ENCODE measurements at places on chromosomes 4 and X.

DNA sequence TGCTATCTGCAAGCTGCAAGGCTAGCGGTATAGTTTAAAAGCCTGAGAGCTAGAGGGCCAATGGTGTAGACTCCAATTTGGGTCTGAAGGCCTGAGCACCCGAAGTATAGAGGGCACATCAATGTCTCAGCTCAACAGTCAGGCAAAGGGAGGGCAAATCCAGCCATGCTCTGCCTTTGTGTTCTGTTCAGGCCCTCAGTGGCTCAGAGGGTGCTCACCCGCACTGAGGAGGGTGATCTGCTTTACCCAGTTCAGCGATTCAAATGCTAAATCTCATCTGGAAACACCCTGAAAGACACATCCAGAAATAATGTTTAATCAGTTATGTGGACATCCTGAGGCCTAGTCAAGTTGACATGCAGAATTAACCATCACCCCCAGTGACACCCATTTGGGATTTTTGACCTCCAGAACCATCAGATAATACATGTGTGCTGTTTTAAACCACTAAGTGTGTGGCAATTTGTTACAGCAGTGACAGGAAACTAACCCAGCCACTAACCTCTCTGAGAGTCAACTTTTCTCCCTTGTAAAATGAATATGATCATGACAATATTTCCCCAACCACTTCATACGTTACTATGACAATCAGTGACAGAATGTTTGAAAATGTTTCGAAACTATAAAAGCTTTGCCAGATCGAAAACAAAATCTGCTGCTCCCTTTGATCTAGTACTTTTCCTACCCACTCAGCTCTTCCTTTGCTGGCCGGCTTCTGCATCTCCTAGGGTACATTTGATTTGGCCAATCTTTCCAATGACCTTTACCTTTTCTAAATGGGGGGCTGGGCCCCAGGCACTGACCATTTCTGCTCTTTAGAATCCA, 8.4 kb upstream of the TBL1X start:
- no peak for DNase-seq

GRCh38 chr4:137263206-137263605, 269.1 kb downstream of the PCDH18 start:
- DNase-seq: no peak

GRCh38 chrX:96978906-96979305, 95.2 kb downstream of the RPA4 start:
- no peak for DNase-seq

- no peak for DNase-seq
These were observed 49.4 kb downstream of the RTL9 start for GRCh38 chrX:110407910-110408545.

DNA sequence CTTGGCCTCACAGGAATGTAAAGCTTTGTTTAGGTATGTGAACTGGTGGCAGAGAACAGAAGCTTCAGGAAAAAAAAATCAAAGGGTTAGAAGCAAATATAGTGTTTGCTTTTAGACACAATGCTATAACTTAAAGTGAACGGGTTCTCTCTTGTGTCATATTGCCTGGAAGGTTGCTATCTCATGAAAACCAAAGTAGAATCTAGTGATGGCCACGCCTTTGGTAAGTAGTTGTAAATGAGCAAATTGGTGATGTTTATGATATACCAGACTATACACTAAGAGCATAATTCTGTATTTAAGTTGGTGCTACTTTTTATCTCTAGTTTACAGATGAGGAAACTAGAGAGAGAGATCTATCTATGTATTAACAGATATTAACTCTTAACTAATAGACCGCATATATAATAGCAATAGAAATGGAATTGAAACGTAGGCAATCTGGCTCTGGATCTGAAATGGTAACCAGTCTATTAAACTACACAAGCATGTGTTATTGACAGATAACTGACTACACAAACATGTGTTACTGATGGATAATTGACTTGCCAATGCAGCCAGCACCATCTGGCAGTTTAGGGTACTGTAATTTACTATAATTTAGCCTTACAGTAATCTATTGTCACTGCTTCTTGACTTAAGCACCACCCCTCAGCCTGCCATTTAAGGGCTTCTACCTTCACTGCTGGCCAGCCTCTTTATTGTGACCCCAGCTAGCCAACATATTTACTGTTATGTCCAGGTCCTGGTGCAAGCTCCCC, 40.8 kb downstream of the HCCS start:
- no peak for DNase-seq

GRCh38 chr4:16574981-16575380, 323.5 kb downstream of the LDB2 start:
- DNase-seq: no peak

- DNase-seq: no peak
These were observed 167.4 kb upstream of the LDB2 start for GRCh38 chr4:17065821-17066220.

DNA sequence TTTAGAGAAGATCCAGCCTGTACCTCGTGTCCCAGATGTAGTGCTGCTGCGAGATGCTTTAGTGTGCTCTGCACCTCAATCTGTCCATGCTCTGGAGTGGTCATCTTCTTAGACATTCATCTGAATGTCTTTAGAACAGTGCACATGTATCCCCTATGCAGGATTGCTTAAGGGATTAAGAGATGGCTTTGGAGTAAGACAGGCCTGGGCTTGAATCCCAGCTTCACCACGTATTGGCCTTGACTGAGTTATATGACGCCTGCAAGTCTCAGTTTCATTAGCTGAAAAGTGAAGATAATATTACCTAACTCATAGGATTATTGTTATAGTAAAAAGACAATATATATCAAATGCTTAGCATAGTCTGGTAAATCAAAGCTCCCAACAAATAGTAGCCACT, 98.3 kb downstream of the NFKB1 start:
- no peak for DNase-seq

- DNase-seq: no peak
These were observed 722 bp upstream of the PNCK start for GRCh38 chrX:153674219-153674851.

DNA sequence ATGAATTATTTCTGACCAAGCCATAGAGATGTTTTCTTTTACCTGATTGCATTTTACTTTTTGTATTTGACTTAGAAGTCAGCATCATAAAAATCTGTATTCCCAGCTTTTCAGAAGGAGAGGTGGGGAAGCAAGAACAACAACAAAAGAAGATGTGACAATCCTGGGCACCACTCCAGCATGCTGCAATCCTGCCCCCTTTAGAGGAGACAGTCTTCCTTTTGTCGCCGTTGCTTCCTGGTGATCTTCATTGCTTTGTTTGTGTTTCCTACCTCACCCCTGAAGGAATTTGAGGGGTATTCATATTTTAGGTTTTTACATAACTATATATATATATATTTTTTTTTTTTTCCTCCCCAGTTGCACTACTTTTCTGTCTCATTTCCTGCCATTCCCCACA, 3.7 kb downstream of the QRFPR start:
- no peak for DNase-seq

DNA sequence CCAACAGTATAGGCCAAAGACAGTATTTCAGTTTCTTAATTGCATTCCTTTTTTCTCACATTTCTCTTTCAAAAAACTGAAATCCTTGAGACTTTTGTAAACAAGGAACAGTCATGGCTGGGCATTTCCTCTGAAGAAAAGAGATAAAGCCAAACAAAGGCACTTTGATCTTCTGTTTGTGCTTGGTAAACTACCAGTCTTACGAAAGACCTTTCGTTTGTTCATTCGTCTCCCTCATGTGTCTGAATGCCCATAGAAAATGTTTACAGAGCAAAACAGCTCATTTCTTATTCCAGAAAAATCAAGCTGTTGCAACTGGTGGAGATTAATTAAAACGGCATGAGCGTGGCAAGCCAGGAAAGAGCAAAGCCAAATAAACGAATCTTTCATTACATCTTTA, 178.0 kb downstream of the GASK1B start:
- DNase-seq: no peak

- no peak for DNase-seq
These were observed 33.0 kb downstream of the GRIA3 start for GRCh38 chrX:123217077-123217476.

- no peak for DNase-seq
These were observed 9.9 kb upstream of the PI4K2B start for GRCh38 chr4:25223802-25224375.

DNA sequence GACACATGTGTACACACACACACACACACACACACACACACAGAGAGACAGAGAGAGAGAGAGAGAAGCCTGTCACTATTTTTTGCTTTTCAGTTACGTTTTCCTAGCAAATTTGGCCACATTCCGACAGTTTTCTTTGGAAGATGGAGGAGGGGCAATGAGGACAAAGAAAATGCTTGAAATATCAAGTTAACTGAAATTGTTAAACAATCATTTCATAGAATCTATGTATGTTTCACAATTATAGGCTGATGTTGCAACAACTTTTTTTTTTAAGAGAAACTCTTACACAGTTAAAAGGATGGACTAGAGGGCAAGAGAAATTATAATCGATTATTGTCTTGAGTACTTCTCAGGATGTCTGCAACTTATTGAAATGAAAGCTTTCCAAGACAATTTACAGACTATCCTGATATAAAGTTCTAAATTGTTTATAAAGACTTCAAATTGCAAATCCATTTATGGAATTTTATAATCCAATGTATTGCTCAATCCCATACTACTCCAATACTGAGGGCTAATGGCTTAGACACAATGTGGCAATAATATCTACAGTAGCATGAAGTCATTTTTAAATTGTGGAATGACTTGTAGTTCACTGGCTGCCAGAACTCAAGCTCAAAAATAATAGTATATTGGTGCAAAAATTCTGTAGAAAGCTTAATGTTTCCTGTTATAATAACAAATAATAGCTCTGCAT, 647.0 kb upstream of the PCDH7 start:
- DNase-seq: no peak

GRCh38 chrX:119726900-119727555, 31.4 kb upstream of the SOWAHD start:
- no peak for DNase-seq

GRCh38 chrX:12210196-12210815, 72.0 kb downstream of the FRMPD4 start:
- no peak for DNase-seq

DNA sequence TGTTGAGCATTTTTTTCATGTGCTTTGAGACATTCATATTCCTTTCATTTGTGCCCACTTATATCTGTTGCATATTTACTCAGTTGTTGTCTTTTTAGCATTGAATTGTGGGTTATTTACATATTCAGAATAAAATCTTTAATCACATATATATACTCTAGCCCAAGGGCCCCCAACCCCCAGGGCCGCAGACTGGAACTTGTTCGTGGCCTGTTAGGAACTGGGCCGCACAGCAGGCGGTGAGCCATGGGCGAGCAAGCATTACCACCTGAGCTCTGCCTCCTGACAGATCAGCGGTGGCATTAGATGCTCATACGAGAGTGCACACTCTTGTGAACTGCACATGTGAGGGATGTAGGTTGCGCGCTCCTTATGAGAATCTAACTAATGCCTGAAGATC, 480.6 kb downstream of the KCTD8 start:
- DNase-seq: no peak

GRCh38 chr4:92232566-92232965, 71.2 kb upstream of the GRID2 start:
- DNase-seq: no peak

DNA sequence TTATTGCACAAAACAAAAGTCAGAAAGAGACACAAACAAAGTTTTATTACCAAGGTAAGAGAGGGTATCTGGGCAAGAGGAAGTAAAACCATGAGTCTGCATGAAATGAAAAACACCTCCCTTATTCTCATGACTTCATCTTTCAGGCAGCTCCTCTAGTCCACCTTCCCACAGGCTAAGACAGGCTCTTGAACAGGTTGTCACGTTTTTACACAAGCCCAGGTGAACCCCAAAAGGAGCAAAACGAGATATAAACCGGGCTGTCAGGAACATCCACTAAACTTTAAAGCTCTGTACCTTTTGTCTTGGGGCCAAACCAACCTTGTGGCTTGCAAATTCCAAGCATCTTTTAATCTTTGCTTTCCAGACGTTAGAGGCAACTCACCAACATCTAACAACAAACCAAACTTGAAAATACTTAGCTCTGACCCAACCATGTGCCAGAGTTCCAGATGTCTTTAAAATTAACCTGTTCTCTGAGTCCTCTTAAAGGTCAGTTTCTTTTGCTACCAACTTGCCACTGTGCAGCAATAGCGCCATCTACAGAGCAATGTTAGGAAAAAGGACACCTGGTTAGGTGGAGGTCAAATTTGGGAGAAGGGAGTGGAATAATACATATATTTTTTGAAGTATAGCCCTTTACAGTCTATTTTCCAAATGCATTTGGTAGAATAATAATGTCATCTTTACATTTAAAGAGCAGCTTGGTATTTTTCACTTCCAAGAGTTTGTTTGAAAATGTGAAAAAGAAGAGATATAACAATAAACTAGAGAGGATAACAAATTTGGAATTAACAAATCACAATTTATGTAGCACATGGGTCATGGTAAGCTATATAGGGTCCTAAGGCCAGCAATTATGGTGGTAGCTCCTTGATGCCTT, 73.1 kb downstream of the QRFPR start:
- no peak for DNase-seq

- no peak for DNase-seq
These were observed 36.6 kb downstream of the ADRA2C start for GRCh38 chr4:3802571-3803474.

GRCh38 chrX:30533266-30533665, 44.3 kb downstream of the TASL start:
- no peak for DNase-seq

DNA sequence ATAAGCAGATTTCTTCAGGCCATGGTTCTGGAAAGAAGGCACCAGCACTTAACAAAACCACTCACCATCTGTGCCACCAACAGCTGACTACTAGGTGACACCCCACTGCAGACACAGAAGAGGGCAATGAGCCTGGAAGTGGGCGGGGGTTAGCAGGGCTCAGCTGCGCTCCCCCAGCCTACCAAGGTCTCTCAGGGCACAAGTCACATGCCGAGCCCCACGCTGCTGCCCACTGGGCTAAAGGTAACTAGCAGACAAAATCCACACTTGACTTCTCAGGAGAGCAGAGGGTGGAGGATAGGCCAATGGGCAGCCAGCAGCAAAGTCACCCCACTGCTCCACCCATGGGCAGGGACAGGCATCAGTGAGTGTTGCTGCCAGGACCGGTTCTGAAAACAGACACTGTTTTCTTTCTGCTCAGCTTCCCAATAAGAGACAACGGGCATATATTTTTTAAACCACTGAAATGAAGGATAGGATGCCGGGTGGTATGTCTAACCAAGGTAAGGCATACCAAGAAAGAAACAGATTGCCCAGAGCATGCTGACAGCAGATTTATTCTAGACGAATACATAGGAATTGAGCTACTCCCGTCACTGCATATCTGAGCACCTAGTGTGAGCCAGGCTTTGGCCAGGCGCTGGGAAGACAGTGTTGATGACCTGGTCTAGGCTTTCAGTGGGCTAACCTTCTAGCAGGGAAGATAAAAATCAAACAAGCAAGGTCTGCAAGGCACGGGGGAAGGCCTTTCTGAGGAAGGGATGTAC, 20.1 kb downstream of the ACSL1 start:
- DNase-seq: no peak

- no peak for DNase-seq
These were observed 13.2 kb downstream of the TNIP2 start for GRCh38 chr4:2742823-2743517.

DNA sequence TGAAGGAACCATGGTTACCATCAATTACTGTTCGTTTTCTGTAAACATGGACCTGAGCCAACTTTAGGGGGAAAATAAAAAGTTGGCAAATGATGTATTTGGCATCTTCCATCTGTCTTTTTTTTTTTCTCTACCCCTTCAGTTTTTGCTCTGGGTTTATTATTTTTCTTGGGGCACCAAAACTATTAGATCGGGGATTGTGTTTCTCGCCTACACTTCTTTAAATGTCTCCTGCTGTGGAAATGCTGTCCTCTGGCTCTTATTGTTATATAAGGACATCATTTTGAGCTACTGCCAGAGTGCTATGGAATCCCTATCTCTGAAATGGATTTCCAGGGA, 234.0 kb upstream of the SLIT2 start:
- no peak for DNase-seq
